ENCODE measurements at places on chromosomes 6 and 20.

GRCh38 chr6:170148709-170149470 lies 142.0 kb downstream of the DLL1 start:
- DNase-seq = no peak

- no peak for DNase-seq
Measured at GRCh38 chr6:139639507-139639906, 265.1 kb upstream of the CITED2 start.

- DNase-seq = peak; percentile 24
Measured at GRCh38 chr6:128519931-128520435, 416 bp downstream of the PTPRK start.

- no peak for DNase-seq
Measured at GRCh38 chr6:52696418-52696817, 25.5 kb downstream of the TMEM14A start.

DNA sequence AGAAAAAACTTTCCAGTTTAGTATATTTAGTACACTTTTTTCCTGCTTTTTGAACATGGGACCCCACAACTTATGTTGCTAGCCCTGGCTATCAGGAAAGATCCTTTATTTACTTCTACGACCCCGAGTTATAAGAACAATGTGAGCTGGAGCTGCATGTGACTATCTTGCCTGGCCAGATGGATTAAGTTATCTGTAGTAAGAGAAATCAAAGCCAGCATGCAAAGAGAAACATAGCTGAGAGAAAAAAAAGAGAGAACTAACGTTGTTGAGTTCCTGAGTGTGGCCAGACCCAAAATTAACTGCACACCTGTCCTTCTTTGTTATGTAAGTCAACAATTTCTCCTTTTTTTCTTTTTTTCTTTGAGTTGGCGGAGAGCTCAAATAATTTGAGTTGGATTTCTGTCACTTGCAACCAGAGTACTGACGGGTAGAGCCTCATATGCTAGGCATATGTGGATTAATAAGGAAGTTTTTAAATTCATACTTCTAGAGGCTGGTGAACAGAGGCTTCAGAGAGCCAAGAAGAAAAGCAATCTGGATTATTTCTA lies 219.5 kb downstream of the HACE1 start:
- no peak for DNase-seq

GRCh38 chr20:1816384-1817381 lies 78.5 kb upstream of the SIRPA start:
- DNase-seq = no peak

DNA sequence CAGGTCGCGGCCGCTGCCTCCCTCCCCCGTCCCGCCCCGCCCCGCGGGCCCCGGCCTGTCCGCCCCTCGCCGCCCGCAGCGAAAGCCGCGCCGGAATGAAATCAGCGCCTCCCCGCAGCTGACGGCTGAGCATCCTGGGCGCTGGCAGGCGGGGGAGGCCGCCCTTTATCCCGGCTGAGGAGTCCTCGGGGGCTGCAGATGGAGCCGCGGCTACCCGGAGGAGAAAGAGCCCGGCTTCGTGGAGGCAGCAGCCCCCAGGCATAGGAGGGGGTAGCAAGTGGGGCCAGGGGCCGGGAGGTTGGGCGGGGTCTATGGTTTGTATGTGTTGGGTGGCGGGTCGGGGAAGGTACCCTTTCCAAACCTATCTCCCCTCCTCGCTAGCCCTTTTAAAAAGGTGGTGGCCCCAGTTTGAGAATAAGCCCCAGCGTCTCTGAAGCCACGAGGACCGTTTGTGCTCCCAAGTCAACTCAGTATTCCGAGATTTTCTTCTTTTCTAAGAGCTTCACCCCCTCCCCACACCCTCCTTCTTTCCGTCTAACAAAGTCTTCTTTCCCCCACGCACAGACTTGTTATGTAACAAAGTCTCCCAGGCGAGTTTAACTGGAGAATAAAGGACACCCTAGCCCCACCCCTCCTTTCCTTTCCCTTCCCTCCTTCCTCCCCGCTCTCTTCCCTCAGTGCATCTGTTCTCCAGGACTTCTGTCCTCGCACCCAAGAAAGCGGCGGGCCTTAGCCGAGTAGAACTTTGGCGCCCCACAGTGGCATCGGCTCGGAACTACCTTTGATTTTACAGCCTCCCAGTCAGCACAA lies 11.0 kb downstream of the POU3F2 start:
- no peak for DNase-seq

DNA sequence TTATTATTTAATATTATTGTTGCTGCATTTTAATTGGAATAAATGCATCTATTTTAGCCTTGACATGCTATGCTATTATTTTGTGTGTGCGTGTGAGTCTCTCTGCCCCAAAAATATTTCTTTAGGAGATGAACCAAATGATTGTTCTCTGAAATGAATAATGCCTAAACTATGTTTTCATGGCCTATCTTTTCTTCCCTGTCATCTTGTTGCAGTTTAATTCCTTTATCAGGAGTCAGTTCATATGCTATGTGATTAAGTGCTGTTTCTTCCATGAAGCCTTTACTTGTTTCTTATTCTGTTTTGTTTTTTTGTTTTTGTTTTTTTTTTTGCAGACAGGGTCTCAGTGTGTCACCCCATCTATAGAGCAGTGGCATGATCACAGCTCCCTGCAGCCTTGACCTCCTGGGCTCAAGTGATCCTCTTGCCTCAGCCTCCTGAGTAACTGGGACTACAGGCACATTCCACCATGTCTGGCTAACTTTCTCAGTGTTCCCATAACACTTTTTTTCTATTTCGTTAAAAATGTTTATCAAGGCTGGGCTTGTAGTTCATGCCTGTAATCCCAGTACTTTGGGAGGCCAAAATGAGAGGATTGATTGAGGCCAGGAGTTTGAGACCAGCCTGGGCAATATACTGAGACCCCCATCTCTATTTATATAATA lies 25.7 kb downstream of the TPX2 start:
- no peak for DNase-seq

DNA sequence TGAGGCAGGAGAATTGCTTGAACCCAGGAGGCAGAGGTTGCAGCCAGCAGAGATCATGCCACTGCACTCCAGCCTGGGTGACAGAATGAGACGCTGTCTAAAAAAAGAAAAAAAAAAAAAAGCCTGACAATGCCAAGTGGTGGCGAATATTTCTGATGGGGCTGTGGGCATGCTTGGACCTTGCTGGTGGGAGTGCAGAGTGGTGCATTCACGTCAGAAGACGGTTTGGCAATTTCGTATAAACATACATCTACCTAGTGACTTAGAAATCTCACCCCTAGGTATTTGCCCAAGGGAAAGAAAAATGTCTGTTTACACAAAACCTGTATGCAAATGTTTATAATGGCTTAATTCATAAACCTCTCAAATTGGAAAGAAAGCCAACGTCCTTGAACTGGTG lies 33.6 kb downstream of the CTCFL start:
- DNase-seq = no peak

DNA sequence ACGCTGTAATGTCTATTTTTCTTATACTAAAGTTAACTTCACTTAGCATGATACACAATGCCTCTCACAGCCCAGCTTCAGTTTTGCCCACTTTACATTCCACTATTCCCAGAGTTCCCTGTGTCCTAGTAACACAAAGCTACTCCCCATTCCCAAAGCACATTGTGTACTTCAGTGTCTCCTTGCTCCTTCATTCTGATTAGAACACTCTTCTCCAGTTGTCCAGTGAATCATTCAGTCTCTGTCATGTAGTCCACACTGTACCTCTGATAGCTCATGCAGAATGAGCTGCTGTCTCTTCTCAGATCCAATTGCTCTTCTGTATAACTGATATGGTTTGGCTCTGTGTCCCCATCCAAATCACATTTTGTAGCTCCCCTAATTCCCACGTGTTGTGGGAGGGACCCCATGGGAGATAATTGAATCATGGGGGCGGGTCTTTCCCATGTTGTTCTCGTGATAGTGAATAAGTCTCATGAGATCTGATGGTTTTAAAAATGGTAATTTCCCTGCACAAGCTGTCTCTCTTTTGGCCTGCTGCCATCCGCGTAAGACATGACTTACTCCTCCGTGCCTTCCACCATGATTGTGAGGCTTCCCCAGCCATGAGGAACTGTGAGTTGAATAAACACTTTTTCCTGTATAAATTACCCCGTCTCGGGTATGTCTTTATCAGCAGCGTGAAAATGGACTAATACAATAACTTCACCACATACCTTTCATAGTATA lies 2.1 kb upstream of the TMX4 start:
- no peak for DNase-seq

DNA sequence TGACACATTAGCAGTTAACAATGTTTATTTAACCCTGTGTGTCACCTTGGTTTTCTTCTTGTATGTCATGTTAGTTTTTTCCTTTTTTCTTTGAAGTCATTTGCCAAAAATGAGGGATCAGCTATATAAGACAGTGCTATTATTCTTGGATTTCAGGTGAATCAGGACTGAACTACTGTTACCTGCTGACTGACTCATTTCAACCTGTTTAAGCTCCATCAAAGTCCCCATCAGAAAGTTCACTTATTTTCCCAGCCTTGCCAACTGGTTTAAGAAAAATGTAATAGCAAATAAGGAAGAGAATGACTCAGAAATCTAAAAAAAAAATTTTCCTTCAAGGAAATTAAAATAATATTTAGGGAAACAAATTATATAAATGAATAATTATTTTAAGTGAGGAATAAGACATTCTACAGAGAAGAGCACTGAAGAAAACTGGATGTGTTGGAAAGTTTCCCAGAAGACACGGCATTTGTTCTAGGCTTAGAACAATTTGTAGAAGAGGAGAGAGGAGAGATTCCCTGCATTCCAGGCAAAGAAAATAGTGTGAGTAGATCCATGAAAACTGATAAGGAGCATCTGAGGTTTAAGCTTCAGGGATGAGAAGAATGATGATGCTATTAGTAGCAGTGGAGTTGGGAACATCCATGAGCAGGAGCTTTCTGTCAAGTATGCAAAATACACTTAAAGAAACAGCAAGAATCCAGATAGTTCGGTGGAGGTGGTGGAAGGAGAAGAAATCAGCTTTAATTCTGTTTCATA lies 84.9 kb upstream of the SIM1 start:
- no peak for DNase-seq

DNA sequence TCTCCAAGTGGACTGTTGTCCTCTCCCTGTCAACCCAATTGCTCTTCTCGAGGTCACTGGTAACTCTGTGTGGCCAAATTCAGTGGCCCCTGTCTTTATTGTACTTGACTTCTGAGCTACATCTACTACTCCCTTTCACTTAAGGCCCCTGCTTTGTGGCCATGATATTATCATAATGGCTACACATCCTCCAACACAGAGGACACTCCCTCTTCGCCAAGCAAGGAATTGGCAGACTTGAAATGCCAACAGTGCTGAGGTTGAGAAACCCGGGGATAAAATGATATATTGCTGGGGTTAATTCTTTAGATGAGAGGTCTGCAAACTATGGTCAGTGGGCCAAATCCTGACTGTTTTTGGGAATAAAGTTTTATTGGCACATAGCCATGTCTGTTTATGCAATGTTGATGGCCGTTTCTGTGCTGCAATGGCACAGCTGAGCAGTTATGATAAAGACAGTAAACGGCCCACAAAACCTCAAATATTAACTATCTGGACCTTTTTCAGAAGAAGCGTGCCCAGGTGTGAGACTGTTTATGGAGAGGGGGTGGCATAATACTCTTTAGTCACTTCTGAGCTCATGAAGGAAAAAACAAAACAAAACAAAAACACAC lies 12.0 kb upstream of the MRPS10 start:
- DNase-seq = no peak

DNA sequence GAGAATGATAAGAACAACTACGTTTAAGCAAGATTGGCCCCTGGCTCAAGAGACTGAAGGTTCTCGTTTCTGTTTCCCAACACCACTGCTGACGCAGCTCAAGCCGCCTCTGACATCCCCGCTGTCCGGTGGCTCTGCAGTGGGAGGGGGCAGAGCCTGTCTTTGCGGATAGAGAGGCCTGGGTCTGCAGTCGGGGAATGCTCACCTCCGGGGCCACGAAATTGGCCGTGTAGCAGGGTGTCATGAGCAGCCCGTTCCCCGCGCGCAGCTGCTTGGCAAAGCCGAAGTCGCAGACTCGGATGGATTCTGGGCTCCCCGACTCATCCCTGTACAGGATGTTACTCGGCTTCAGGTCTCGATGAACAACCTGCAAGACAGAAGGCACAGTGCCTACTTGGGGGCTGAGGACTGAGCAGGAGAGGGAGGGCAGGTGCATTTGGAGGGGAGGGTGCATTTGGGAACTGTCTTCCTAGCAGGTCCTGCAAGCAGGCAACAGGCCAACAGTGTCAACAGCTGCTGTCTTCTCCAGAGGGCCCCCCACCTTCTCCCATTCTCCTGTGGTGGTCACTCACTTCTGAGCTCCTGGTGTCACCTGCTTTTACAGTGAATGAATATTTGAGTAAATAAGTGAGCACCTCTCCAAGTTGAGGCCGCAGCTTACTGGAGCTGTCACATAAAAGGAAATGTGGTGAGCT lies 40.5 kb upstream of the MPC1 start:
- no peak for DNase-seq

- DNase-seq = no peak
Measured at GRCh38 chr20:34343458-34344211, 19.4 kb upstream of the ITCH start.

DNA sequence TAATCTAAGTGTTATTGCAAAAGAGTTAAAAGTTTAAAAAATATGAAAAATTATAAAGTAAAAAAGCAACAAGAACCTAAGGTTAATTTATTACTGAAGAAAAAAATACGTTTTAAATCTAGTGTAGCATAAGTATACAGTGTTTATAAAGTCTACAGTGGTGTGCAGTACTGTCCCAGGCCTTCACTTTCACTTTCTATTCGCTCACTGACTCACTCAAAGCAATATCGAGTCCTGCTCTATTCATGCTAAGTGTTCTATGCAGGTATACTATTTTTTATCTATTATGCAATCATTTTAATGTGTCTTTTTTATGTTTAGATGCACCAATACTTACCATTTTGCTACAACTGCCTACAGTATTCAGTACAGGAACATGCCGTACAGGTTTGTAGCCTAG lies 113.0 kb downstream of the MANEA start:
- no peak for DNase-seq

DNA sequence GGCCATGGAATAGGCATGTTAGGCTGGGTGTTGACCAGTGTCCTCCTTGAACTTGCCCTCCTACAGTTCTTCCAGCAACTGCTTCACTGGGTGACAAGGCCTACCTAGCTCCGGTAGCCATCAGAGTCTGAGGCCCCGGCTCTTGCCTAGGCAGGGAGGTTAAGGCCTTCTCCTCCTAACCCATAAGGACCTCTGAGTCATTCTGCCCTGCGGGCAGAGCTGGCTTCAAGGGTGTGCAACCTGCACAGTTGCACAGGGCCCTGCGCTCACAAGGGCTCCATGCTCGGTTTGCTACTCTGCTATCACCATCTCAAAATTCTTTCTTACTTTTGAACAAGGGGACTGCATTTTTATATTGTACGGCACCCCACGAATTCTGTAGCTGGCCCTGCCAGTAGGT lies 17.9 kb downstream of the KCNB1 start:
- no peak for DNase-seq

DNA sequence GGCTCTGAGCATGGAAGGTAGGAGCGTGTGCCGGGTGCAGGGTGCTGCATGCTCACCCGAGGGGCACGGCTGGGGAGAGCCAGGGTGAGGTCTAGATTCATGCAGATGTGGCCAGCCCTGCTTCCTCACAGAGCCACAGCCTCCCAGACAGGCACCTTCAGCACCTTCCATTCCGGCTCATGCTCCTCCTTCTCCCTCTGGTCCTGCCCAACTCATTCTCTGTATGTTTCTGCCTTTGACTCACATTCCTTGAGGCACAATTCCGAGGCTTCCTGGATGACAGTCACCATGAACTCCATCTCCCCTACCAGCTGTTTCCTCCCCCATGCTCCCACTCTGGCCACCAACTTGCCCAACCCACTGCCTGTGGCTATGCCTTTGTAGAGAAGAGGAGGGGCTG lies 35.4 kb downstream of the DACT2 start:
- no peak for DNase-seq

GRCh38 chr20:57047281-57048026 lies 219.0 kb downstream of the BMP7 start:
- DNase-seq = no peak

GRCh38 chr6:170403451-170403850 lies 96.9 kb downstream of the FAM120B start:
- no peak for DNase-seq
